ENCODE measurements at places on chromosomes 6 and 20. TPM values are rescaled to one million over a fixed set of nuclear protein-coding genes. Genes with fewer than 3 reads are reported as not detected.

Gene SLC35D3
- 0.41 TPM for total RNA-seq

Gene MRS2
- 32.1 TPM for total RNA-seq

Gene FKBP1A
- 149 TPM for total RNA-seq

- no peak for DNase-seq
Measured at GRCh38 chr6:14655201-14656061, 537.9 kb downstream of the CD83 start.

DNA sequence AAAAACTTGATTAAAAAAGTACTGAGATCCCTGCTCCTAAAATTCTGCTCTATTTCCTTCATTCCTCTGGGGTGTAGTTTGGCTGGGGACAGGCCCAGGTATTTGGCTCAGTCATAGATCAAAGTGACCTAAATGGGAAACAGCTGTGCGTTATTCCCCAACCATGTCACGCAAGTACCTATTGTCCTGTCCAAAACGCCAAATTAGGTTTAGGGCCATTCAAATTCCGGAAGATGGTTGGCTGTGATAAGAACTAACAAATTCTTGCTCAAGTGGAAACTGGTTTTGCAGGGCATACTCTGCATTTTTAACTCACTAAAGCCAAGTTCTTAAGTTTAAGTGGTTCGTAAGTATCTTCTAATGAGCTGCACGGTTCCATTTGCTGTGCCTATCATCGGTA is 147.6 kb upstream of the TMEM170B start:
- DNase-seq, result no peak

GRCh38 chr20:14817101-14817500 is 479.7 kb upstream of the FLRT3 start:
- no peak for DNase-seq

DNA sequence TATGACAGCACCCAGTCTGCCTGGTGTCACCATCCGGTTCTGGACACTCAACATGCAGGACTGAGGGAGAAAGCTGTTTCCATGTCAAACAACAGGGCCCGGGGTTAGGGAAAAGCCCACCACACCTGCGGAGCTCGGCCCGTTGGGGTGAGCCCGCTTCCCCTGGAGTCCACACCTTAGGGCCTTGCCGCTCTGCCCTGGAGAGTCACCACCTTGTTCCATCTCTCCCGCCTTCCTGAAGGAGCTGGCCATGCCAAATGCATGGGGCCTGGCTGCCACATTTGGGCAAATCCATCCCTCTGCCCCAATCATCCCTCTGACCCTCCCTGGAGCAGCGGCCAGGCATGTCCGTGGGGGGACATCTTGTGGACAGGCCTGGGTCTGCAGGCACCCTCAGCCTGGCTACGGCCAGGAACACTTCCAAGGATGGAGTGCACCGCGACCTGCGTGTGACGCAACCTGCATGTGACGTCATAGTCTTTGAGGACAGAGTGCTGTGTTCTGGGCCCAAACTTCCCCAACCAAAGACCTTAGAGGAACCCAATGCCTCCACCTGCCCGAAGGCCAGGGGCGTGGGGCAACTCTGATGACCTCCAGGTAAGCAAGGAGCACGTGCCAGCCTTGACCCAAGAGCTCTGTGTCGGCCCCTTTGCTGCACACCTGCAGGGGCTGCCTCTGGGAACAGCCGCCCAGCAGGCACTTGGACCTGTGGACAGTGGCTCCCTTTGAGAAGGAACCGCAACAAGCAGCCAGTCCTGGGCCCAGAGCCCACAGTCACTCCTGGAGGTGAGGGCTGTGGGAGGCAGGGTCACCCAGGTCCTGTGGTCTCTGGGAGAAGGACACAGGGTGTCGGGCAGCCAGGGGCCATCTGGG is 1.7 kb downstream of the CABLES2 start:
- no peak for DNase-seq

Gene LTB
- total RNA-seq, result 0.34 TPM

DNA sequence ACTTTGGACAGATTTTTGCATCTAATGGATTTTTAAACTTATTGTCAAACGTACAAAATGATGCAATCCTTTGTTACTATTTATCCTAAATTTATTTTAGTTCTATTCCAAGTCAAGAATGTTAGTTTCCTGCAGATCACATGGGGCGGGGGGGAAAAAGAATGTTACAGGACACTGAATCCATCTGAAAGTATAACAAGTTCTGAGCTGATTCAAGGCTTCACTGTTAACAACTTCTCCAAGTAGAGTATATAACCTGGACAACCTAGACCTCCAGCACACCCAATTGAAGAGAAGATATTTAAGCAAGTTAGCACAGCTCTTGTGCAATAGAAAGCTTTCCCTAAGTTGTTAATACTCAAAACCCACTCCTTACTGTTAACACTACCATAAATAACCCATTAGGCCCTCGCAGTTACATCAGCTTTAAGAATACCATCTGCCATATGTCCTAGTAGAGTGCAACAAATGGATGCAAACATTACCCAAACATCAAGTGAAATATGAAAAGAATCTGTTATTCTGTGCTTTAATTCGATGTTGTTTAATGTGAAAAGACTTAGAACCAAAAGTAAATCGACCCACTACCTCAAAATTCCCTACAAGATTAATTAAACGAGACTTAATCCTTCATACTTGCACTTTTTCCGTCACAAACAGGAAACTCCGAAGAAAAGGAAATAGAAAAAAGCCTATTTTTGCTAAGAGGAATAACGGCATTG is 1.3 kb downstream of the SEC63 start:
- no peak for DNase-seq

- DNase-seq, result no peak
Measured at GRCh38 chr6:149423964-149424440, 23.9 kb downstream of the SUMO4 start.
